ENCODE measurements at places on chromosomes 1 and 21. TPM values are rescaled to one million over a fixed set of nuclear protein-coding genes. Genes with fewer than 3 reads are reported as not detected.

- no peaks in the 10 kb centered on the region for H3K36me3 ChIP-seq
- H3K27ac ChIP-seq: no peak overlapping the region
- H3K4me1 ChIP-seq: no peaks in the 10 kb centered on the region
- peaks cover 9% of the 10 kb centered on the region for H3K27me3 ChIP-seq
- no peak for DNase-seq
- H3K4me3 ChIP-seq: no peak overlapping the region
Observed at GRCh38 chr1:110787328-110788071, 85.4 kb upstream of the CD53 start.

DNA sequence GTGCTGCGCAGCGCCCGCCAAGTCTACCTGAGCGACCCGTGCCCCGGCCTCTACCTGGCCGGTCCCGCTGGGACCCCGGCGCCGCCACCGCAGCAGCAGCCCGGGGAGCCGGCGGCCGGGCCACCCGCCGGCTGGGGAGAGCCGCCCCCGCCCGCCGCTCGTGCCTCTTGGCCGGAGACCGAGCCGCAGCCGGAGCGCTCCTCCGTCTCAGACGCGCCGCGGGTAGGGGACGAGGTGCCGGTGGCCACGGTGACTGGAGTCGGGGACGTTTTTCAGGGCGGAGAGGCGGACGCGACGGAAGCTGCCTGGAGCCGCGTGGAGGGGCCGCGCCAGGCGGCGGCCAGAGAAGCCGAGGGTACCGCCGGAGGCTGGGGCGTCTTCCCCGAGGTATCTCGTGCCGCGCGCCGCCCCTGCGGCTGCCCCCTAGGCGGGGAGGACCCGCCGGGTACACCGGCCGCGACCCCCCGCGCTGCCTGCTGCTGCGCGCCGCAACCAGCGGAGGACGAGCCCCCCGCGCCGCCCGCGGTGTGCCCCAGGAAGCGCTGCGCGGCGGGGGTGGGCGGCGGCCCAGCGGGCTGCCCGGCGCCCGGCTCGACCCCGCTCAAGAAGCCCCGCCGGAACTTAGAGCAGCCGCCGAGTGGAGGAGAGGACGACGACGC is 646 bp downstream of the IER5 start:
- H3K4me3 ChIP-seq: peak overlapping the region; percentile 81
- no peak for DNase-seq
- peaks cover 41% of the 10 kb centered on the region for H3K4me1 ChIP-seq
- H3K27ac ChIP-seq: peak overlapping the region; percentile 98

GRCh38 chr1:39016604-39017171 is 9.5 kb upstream of the NDUFS5 start:
- H3K4me3 ChIP-seq: no peak overlapping the region
- DNase-seq: no peak
- H3K4me1 ChIP-seq: no peaks in the 10 kb centered on the region
- peaks cover 20% of the 10 kb centered on the region for H3K36me3 ChIP-seq

- DNase-seq: peak; percentile 80
- no peak overlapping the region for H3K27ac ChIP-seq
- H3K4me1 ChIP-seq: no peaks in the 10 kb centered on the region
Observed at GRCh38 chr1:21468599-21468998, 28.7 kb downstream of the NBPF3 start.

DNA sequence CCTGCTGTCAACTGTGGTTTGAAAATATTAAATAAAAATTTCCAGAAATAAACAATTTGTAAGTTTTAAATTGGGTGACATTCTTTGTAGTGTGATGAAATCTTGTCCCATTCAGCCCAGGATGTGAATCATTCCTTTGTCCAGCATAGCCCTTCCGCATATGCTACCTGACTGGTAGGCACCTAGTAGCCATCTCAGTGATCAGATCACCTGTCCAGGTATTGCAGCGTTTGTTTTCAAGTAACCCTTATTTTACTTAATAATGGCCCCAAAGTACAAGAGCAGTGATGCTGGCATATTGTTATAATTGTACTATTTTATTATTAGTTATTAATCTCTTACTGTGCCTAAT is 351.6 kb upstream of the B3GALT2 start:
- H3K27me3 ChIP-seq: no peaks in the 10 kb centered on the region
- H3K4me1 ChIP-seq: no peaks in the 10 kb centered on the region
- DNase-seq: no peak
- no peaks in the 10 kb centered on the region for H3K36me3 ChIP-seq
- no peak overlapping the region for H3K27ac ChIP-seq

DNA sequence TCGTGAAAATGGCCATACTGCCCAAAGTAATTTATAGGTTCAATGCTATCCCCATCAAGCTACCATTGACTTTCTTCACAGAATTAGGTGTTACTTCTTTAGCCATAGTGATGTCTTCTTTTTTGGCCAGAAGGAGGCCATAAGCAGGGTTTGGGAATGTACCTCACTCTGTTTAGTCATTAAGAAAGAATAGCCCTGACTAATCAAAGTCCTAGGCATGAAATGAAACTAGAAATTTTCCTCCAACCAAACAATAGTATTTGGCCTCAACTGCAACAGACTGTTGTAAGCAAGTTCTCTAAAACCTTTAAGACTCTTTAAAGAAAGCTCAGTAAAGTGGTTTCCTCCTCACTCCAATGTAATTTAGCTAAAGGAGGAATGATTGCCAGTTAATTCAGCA is 163.9 kb downstream of the AKT3 start:
- no peak for DNase-seq
- H3K36me3 ChIP-seq: no peaks in the 10 kb centered on the region
- H3K27me3 ChIP-seq: no peaks in the 10 kb centered on the region
- H3K4me3 ChIP-seq: no peak overlapping the region
- no peak overlapping the region for H3K27ac ChIP-seq
- peaks cover 4% of the 10 kb centered on the region for H3K4me1 ChIP-seq

The CD160 gene
- total RNA-seq: not detected

The SYDE2 gene
- total RNA-seq: 104 TPM

Measured in esophagus muscularis mucosa (tissue), 4 donors.